Pons (tissue), 1 donor: ENCODE measurements at places on chromosomes 5 and 9.

DNA sequence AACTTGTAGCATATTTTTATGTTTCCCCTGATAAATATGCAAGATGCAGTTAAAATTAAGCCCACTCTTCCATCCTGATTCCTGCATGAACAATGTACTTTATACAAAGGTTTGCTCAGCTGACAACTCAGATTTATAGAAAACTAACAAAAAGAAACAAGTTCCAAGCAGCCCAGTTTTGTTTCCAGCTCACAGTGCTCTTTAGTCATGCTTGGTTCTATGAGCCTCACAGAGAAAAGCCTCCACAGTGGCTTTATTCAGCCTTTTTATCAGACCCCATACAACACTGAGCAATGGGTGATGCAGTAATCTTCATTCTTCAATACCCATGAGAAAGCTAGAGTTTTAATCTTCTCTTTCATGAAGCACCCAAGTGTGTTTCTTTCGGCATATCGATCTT, 329.6 kb downstream of the SLCO4C1 start:
- DNase-seq: no peak

GRCh38 chr5:96961053-96961452, 25.2 kb downstream of the LNPEP start:
- DNase-seq: no peak

GRCh38 chr5:62588668-62589067, 10.0 kb downstream of the LRRC70 start:
- DNase-seq: no peak

DNA sequence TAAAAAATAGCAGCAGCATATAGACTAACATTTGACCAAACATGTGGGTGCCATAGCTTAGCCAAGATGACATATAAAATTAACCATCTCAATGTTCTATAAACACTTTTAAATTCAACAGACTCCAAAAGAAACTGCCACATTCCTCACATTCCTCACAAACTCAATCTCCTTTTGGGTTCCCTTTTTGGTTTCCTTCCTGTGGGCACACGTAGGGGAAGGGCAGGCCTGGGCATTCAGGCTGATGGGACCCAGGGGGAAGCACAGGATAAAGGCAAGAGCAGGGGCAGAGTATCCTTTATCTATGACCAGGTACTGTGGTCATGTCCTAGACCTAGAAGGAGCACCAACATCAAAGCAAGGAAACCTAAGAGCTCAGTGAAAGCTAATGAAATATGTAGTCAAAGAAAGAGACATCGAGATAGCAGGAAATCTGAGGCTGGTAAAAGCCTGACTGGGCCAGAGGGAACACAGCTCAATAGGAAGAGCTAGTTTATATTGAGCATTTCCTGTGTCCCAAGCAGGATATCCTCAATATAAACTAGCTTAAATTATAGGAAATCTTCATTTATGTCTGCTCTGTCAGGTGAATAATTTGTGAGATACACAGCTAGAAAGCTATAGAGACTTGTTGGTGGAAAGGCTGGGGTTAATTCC, 13.6 kb upstream of the ERAP1 start:
- no peak for DNase-seq

- no peak for DNase-seq
Observed at GRCh38 chr9:109278216-109278615, 42.6 kb downstream of the EPB41L4B start.
